ENCODE measurements at places on chromosomes 3 and 15. TPM values are rescaled to one million over a fixed set of nuclear protein-coding genes. Genes with fewer than 3 reads are reported as not detected.

Gene PP2D1
- total RNA-seq, result not detected

Gene HRG
- total RNA-seq, result not detected

Gene CKMT1B
- 7.7 TPM for total RNA-seq

Gene ZNF501
- 25.7 TPM for total RNA-seq

All from frontal cortex (tissue), 4 donors.